NCI-H187 (cell line): ENCODE measurements at places on chromosomes 1 and 21.
A peak's percentile ranks its signal among the peaks of the same experiment; 100 is the strongest.

- no peak for DNase-seq
Observed at GRCh38 chr1:81804312-81804711, 3.6 kb downstream of the ADGRL2 start.

DNA sequence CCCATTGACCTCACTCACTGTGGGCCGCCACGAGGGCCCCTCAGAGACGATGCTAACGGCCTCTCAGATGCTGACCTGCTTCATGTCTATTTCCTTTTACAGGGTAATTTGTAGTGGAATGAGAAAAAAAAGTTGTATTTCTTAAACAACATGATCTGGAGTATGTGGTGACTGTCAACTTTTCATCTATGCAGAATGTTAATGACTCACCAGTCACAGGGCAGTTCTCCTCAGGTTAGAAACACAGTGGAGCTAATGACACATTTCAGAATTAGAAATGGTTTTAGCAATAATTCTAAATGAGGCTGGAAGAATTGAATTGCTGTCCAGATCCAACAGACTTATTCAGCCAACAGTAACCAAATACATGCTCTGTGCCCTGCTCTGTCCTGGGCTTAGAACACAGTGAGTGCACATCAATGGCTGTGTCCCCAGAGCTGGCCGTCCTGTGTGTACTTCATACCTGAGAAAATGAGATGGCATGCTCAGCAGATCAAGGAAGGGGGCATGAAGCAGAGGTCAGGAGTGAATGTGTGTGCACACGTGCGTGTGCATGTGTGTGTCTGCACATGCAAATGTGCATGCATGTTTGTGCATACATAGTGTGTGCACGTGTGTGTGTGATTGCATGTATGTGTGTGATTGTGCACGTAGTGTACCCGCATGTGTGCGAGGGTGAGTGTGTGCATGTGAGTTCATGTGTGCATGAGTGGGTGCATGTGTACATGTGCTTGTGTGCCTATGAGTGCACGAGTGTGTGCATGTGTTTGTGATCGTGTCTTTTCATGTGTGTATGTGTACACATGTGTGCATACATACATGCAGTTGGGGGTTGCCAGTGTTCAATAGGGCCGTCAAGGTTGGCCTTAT lies 145.3 kb downstream of the PCBP3 start:
- DNase-seq = no peak

DNA sequence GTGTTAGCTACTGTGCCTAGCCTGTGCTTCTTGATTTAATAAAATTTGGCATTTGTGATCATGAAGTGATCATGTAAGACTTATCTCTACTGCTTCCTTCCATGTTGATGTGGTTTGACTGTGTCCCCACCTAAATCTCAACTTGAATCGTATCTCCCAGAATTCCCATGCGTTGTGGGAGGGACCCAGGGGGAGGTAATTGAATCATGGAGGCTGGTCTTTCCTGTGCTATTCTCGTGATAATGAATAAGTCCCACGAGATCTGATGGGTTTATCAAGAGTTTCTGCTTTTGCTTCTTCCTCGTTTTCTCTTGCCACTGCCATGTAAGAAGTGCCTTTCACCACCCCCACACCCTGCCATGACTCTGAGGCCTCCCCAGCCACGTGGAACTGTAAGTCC lies at the start of gene OVAAL:
Gene OVAAL (plus strand): TSS at position 301 of the 400 bp plus-strand sequence.
- DNase-seq = no peak

DNA sequence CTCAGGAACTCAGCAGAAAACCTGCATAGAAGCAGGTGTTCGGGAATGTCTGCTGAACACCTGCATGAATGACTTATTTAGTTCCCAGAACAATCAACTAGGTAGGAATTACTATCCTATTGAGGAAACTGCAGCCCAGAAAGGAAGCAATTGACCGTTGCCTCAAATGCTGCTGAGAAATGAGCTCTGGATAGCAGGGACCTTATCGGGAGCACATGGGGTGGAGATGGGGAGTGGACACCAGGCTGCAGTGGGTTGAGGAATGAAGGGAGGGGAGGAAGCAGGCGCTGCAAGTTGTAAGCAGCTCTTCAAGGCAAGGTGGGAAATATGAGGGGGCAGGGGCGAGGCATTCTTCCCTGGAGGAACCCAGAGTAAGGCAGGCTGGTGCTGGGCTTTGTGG lies 10.8 kb upstream of the CDCP2 start:
- DNase-seq = no peak

DNA sequence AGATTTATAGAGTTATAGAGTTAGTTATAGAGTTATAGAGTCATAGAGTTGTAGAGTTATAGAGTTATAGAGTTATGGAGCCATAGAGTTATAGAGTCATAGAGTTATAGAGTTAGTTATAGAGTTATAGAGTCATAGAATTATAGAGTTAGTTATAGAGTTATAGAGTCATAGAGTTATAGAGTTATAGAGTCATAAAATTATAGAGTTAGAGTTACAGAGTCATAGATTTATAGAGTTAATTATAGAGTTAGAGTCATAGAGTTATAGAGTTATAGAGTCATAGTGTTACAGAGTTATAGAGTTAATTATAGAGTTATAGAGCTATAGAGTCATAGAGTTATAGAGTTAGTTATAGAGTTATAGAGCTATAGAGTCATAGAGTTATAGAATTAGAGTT lies 32.1 kb downstream of the UBASH3A start:
- DNase-seq = no peak

GRCh38 chr1:37157634-37158033 lies 123.3 kb upstream of the GRIK3 start:
- DNase-seq = no peak

DNA sequence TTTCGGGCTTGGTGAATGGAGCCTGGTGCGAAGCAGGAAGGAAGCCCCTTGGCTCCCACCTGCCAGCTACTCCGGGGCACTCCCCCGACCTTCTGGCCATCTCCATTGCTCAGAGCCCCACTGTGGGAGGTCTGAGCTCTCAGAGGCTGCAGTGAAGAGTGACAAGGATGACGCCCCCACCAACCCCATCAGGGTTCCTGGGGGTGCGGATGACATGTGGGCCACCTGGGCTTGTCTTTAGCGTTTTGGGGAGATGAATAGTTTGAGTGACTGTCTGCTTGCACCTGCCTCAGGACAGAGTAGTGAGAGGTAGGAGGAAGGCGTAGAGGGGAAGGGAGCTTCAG lies 43.2 kb upstream of the LBR start:
- no peak for DNase-seq

DNA sequence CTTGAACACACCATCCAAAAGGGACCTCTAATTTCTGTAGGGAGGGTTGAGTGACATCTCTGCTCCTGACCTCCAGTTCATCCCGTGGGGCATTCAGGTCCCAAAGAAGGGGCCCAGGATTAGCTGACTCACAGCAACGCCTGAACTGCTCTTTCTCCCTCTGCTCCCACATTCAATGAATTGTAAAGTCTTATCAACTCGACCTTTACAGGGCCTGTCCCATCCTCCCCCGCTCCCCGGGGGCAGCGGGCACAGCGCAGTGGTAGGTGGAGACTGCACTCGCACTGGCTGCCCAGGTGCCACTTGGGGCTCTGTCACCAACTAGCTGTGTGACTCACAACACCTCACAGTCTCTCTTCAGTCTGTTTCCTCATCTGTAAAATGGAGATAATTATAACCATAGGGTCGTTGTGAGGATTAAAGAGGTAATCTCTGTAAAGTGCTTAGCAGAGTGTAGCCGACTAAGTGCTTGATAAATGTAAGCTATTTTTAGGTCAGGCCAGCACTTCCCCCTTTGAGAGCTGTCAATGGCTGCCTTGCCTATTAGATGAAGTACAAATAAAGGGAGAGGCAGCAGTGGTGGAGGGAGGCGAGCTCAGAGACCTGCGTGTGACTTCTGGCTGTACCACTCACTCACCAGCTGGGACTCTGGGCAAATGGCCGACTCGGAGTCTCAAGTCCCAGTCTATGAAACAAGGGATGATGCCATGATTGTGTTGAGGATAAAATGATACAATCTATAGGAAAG lies 637 bp upstream of the MYBPHL start:
- peak; percentile 40 for DNase-seq

DNA sequence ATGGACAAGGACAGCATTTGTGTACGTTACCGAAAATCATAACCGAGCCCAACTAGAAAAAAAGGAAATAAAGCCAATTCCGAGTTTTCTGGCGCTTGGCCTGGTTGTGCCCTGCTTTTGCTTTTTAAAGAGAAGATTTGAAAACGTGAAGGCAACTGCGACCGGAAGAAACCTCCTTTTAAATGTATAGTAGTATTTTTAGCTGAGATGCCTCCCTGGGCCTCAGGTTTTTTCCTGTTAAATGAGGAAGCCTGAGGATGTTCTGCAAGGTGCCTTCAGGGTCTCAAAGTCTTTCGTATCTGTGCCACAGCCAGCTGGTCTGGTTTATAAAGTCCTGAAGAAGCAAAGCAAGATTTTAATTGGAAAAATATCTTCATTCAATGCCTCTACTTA lies 371 bp upstream of the ODF2L start:
- DNase-seq = no peak

GRCh38 chr21:45713613-45714012 lies 70.1 kb downstream of the PCBP3 start:
- peak; percentile 25 for DNase-seq

- no peak for DNase-seq
Observed at GRCh38 chr1:28078680-28079626, 9.5 kb downstream of the EYA3 start.

DNA sequence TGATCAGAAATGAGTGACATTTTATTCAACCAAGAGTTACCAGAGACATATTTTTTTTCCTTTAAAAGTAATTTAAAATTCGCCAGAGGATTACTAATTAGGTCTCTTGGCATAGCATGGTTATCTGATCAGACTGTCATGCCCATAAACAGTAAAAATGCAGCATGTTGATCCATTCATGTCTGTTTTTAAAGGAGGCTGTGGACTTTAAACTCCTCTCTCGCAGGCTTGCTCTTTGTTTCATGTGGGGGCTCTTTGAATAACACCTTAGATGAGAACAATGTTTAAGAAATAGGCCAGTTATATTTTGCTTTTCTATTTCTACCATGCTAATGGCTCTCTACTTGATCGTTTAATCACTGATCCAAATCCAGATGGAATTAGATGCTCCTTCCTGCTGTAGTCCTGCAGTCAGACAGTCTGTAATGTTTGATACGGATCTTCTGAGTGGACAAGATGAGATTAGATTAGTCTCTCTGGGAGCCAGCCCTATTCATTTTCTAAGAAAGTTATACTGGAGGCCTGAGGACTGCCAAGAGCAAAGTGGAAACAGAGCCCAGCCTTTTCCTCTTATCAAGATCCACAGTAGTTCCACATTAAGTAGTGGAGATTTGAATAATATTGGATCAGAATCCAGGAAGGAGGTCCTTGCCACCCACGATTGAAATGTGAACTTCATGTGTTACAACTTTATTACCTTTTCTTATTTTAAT lies 197.4 kb downstream of the HS2ST1 start:
- no peak for DNase-seq

DNA sequence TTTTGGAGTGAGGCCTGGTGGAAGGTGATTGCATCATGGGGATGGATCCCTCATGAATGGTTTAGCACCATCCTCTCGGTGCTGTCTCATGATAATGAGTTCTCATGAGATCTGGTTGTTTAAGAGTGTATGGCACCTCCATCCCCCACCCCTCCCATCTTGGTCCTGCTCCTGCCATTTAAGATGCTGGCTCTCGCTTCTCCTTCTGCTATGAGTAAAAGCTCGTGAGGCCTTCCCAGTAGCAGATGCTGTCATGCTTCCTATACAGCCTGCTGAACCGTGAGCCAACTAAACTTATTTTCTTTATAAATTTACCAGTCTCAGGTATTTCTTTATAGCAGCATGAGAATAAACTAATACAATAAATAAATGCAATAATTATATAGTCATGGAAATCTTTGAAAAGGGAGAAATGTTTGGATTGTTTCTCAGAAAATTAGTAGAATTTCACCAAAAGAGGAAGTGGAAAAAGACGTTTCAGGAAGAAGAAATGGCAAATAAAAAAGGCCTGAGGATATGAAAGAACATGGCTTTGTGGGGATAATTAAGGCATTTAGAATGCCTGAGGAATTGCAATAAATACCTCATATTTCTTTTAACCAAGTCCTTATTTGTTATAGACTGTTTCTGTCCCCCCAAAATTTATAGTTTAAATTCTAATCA lies 451.2 kb upstream of the ADGRL4 start:
- no peak for DNase-seq

- no peak for DNase-seq
Observed at GRCh38 chr1:42162181-42162580, 2.4 kb downstream of the GUCA2A start.

DNA sequence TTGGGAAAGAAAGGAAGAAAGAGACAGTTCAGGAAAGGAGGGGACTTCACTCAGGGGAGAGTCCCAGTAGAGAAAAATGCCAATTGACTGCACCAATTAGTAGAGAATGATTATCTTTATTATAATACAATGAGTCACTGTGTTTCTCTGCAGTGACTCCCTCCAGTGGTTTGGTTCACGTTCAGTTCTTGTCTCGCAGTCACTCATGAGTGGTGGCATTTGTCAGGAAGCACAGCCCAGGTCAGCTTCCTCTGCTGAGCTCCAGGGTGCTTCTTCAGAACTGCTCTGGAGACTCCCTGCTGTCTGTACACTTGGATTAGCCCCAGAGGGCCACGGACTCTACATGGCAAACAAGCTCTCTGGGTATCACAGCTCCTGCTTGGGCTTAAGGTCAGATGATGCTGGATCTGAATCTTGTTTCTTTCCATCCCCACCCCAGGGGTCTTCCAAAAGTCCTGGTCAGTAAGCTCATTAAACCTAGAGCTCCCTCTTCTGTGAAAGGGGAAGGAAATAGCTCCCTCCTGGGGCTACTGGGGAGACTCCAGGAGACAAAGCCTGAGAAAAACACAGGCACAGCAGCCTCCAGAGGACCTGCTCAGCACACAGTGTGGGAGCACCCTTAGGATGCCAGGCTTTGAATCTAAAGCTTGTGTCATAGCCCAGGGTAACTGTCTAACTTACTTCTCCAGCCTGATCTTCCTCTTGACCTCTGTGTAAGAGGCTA lies 619.0 kb downstream of the AJAP1 start:
- DNase-seq = no peak

DNA sequence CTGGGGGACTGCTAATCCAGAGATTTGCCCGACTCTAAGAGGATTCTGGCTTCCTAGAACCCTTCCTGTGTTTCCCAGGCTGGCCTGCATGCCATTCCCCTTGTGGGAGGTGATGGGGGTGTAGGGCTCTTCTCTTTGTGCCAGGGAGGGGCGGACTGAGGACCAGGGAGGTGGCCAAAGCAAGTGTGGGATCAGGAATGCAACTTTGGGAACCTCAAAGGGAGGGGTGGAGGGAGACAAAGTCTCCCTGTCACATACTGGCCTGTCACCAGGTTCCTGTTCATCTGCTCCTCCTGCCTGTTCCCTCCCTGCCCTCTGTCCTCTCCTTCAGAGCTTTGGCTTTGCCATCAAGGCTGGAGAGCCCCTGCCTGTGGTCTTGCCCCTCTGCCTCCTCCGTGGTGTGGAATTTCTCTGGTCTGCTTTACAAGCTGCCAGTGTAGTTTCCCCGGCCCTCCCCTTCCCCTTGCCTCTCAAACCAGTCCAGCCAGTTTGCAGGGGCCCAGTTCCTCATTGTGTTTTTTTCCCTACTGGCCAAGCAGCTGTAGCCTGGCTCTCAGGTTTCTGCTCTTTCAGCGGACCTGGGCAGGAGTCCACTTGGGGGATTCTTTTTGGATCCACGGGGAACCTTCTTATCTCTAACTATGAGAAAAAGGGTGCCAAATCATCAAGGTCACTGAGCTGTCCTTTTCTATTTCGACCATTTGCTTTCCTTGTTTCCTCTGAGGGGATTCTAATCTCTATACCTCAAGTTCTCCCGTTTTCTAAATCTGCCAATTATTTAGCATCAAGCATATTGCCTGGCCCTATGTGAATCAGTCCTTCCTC lies 1.8 kb downstream of the CGN start:
- no peak for DNase-seq
